AG04449 (cell line): ENCODE measurements at places on chromosomes 2 and 18.

DNA sequence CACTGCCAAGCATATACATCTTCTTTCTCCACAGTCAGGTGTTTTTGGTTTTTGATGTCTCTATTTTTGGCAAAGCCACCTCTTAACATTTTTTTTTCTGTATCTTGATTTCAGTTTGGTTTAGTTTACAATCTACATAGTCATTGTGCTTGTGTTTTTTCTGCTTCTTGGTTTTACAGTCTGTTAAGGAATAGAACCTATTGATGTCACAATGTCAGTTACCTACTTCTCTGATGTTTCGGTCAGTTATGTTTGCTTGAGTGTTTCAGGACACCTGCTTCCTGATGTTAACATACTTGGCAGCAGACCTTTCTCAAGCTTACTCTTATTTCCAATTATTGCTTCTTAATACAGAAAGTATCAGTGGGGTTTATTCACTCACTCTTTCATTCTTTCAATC lies 253.3 kb downstream of the SPAG16 start:
- no peak for DNase-seq

- no peak for DNase-seq
Observed at GRCh38 chr2:162029287-162029901, 44.6 kb downstream of the DPP4 start.

DNA sequence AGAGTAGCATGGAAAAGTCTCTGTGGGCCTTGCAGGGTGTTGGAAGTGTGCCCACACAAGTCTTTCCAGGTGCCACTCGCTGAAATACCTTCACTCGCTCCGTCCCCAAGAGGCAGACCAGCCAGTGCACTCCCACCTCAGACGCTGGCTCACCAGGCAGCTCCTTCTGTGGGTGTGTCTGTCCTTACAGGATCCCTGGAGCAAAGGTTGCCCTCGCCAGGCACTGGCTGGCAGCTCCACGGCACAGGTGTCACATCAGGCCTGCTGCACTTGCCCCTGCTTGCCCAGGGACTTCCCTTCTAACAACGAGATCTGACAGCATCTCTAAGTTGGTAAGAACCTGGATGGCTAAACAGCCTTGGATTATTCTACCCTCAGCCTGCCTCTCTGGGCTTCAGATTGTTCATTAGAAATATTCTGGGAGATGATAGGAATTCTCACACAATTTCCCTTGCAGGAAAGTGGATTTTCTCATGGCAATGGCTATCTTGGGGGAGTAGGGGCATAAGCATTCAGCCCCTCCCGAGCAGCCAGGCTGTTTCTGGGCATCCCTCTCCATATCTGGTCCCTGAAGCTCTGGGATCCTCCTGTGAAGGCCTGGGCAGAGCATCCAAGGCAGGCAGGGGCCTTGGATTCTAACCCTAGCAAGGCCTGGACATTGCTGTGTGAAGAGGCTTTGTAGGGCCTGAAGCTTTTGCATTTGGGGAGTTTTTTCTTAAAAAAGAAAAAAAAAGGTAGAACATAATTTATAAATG lies 262.1 kb downstream of the MYCN start:
- DNase-seq = no peak

DNA sequence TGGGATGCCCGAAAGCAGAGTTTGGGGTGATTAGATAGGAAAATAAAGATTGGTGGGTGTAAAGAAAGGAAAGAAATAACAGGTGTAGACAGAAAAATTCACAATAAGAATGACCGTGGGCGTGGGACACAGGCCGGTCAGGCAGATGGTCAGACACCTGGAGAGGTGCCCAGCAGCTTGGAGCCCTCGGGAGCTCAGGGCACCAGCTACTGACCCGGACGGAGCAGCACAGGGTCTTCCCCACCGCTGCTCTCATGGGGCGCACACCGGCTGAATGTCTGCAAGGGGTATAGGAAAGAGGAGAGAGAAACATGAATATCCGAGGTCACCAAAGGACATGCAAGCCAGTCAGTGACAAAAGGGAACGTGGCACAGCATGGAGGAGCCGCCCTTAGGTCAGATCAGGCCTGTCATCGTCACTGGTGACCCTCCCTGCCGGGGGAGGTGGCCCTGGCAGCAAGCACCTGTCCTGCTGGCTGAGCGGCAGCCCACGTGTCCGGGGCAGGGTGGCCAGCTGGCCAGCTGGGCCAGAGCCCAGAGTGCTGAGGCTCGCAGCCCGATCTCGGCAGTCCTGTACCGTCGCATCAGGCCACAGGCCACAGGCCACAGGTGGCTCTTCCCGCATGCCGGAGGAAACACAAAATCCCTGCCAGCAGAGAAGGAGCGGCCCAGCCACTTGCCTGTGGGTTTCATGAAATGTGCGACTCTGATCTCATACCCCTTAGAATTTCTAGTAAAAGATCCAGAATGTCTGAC lies 112.0 kb upstream of the NDUFV2 start:
- DNase-seq = no peak

DNA sequence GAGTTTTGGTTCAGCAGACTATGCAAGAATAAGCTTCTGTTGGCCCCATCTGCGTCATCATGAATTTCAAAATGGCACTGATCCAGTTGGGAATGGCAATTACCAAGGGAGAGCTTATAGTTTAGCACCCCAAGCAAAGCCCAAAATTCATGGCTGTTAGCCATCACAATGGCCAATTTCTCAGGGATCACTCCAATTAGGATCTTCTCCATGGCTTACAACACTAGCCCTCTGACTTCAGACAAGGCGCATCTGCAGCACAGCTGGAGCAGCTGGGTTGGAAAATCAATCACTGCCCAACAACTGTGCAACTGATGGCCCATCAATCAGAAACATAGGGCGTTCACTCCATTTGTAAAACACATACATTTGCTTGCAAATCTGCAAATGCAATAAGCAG lies 273.6 kb downstream of the SRBD1 start:
- no peak for DNase-seq

GRCh38 chr2:200253639-200254038 lies 52.9 kb upstream of the SPATS2L start:
- peak; percentile 36 for DNase-seq

GRCh38 chr2:149290662-149291061 lies 39.7 kb upstream of the LYPD6 start:
- DNase-seq = no peak

- DNase-seq = no peak
Observed at GRCh38 chr2:216911008-216911407, 51.1 kb upstream of the TNP1 start.

DNA sequence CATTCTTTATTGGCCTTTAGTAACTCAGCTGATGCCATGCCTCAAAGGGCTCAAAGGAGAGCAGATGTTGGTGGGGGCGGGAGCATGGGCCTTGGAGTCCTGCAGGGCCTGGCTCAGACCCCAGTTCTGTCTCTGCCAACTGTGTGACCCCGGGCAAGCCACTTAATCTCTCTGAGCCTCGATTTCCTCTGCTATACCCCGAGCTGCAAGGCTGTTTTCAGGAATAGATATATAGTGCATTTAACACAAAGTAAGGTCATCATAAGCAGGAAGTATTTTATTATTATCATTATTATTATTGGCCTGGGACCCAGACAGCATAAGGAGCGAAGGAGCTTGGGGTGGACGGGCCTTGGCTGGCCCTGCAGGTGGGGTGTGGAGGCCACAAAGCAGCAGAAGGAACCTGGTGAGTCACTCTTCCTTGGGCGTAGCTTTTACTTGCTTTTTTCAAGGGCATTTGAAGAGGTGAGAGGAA lies 162.7 kb downstream of the INHBB start:
- DNase-seq = no peak
